Activated naive CD4-positive, alpha-beta T cell (primary cell): ENCODE measurements at places on chromosomes 5 and 9.

DNA sequence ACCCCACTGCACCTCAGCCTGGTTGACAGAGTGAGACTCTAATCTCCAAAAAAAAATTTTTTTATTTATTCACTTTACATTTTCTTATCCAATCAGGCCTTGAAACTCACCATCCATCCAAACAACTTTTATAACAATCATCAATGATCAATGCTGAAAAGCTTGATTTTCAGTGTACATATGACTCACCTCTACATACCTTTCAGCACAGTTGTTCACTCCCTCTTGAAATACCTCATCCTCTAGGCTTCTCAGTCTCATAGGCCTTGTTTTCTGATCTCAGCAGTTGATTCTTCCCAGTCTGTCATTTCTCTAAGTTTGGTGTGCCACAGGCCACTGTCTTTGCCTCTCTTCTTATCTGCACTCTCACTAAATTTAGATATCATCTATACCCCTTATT lies 36.2 kb downstream of the GRIN3A start:
- no peak for DNase-seq

GRCh38 chr5:170338933-170339779 lies 41.6 kb upstream of the LCP2 start:
- DNase-seq, result peak; percentile 18

DNA sequence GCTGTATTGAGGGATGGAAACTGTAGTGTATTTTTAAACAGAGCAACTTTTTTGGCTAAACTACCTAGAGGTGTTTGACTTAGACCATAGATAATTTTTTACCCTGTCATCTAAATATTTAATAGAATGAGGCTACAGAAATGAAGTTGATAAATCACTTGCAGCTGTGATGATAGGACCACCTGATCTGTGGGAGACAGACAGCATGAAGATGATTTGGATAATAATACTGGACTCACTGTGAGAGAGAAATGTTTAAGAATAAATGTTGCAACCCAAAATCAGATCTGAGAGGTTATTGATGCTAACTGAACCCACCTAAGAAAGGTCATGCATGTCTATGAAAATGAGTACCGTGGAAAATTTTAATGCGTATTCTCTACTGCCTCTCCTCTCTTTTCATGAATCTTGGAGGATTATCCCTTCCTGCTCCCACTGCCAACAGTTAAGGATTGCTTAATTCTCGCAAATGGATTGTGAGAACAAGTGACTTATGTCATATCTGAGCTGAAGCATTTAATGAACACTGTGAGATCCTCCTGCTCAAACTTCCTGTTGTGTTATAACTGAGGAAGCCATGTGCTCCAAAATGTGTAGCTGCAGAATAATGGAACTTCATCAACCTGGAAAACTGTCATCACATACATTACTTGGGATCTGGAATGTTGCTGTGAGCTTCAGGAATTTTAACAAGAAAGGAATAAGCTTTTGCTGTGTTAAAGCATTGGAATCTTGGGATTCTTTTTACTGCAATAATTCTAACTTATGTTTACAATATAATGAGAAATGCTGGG lies 617.9 kb upstream of the CDH18 start:
- no peak for DNase-seq

GRCh38 chr9:116448431-116448830 lies 238.7 kb upstream of the TRIM32 start:
- DNase-seq, result no peak

DNA sequence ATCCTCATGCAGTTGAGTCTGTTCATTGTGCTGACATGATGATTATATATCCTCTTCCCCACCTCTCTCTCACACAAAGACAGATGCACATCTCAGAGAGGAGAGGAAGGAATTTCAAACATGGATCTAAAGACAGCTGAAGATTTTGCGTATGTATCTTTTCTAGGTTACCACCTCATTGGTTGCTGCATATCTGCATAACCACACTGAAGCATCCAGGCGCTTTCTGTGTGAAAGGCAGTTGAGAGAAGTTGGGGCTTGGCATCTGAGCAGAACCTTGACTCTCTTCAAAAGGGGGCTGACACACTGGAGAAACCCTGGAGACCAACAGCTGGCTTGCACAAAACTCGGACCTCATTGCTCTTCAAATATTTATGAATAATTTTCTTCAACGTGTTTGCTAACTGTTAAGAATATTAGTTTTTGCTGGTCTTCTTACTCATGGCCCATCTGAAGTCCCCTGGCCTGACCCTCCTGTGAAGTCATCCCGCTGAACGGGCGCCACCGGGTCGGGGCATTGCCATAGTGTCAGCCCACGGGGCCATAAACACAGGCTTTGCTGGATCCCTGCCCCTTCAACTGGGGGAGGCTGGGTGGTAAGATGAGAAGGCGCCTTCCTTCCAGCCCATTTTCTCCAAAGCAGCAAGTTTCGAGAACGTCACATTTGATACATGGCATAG lies 593.2 kb upstream of the CLINT1 start:
- DNase-seq, result no peak

GRCh38 chr9:112005939-112006338 lies 109.3 kb downstream of the UGCG start:
- no peak for DNase-seq

DNA sequence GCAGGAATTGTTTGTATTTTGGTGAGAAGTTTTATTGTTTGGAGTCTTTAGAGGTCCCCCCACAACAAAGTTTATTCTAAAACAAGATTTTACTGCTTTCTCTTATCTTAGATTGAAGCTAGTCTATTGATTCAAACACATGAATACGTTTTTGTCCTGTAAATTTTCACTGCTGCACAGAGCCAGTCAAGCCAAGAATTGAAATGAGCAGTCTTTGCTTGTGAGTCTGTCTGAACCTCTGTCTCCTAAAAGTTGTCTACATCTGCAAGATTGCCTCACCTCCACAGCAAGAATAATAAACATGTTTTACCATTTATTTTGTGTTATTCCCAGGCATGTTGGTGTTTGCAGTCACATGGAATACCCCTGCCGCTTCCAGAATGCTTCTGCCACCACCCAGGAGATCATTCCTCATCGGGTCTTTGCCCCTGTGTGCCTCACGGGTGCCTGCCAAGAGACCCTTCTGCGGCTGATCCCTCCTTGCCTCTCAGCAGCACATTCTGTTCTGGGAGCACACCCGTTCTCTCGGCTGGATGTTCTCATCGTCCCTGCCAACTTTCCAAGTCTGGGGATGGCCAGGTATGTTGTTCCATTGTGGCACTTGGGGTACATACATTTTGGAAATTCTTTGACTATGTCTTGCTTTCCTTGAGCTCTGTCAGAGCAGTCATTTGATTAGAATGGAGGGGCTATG lies 74.1 kb downstream of the AOPEP start:
- DNase-seq, result no peak

DNA sequence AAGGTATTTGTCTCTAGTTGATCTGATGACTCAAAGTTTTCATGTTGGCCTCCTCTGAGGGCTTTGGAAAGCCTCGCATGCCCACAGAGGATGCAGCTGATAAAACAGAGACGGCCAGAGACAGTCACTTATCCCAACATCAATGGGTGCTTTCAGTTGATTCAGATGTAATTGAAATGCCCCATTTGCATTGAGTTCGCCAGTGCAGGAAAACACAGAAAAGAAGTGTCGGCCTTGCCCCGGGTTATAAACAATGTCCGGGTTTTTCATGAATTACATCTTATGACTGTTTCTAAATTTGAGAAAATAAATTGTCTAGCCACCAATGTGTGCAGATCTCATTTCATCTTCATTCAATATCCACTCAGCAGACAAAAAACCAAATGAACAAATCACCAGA lies 42.2 kb upstream of the ICE1 start:
- DNase-seq, result no peak

DNA sequence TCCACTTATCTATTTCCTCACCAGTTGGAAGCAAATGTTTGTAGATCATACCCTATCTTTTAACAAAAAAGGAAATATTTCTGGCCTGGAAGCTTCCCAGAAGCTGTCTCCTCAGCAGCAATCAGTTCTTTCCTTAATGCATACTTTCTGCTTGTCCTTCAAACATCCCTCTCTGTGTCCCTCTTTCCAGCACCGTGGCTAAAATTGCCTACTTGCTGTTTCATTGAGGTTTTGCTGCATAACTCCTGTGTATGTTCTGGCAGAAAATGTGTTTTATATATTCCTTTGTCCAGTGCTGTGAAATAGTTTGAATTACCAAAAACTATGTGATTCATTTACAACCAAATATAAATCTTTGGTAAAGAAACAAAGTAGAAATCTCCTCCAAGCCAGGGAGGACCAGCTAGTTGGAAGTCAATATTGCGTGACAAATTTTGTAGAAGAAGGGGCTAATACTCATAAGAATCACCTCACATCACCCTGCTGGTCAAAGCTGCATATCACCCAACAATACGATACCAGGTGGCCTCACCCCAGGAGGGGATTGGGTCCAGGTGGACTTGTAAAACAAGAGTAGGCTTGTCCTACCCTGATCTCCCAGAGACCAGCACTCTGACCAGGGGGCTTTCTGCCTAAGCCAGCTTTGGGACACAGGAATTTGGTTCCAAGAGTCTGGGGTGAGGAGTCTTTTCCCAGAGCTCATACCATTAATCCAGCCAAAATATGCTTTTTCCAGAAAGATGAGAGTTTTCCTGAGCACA lies 198.4 kb upstream of the SNX2 start:
- DNase-seq, result no peak

DNA sequence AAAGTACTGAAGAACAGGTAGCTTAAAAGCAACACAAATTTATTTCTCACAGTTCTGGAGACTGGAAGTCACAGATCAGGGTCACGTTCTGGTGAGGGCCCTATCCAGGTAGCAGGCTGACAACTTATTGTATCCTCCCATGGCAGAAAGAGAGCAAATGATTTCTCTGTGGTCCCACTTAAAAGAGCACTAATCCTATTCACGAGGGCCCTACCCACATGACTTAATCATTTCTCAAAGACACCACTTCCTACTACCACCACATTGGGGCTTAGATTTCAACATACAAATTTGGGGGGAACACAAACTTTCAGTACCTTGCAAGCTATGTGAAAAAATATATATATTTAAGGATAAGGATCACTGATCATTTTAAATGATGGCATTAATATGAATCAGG lies 75.8 kb upstream of the PPP1R2B start:
- DNase-seq, result no peak

GRCh38 chr5:84383816-84384603 lies 670 bp downstream of the EDIL3 start:
- DNase-seq, result no peak

DNA sequence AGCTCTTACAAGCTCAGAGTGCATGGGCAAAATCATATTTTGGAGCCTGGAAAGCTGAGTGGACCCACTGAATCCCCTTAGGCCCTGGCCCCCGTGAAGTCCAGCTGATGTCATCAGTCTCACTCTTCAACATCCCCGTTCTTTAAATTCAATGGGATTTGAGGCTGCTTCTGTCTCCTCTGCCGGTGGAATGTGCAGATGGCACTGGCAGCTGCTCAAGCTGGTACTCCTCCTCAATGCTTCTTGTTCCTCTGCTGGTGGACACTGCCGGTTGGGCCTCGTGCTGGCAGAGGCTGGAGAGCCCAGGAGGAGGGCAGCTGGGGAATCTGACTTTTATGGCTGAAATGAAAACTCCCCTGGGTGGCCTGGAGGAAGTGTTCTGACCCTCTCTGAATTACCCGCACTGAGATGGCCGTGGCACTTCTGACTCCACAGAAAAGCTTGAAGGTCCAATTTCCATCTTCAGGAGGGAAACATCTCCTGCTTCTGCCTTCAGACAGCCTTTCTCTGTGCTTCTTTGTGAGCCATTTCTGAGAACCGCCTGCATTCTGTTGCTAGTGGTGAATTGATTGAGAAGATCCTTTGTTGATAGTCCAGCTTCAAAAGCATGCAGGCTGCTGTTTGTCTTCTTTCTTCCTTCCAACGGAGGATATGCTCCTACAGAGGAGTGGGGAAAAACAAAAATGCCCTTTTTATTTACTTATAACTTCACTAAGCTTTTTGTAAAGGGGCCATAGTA lies 298.9 kb downstream of the TMEM38B start:
- no peak for DNase-seq

- DNase-seq, result no peak
Observed at GRCh38 chr5:141051521-141051866, 320 bp downstream of the PCDHB1 start.

- no peak for DNase-seq
Observed at GRCh38 chr9:35618854-35619799, 914 bp upstream of the CD72 start.

GRCh38 chr9:70020991-70021571 lies 22.6 kb upstream of the MAMDC2 start:
- no peak for DNase-seq

DNA sequence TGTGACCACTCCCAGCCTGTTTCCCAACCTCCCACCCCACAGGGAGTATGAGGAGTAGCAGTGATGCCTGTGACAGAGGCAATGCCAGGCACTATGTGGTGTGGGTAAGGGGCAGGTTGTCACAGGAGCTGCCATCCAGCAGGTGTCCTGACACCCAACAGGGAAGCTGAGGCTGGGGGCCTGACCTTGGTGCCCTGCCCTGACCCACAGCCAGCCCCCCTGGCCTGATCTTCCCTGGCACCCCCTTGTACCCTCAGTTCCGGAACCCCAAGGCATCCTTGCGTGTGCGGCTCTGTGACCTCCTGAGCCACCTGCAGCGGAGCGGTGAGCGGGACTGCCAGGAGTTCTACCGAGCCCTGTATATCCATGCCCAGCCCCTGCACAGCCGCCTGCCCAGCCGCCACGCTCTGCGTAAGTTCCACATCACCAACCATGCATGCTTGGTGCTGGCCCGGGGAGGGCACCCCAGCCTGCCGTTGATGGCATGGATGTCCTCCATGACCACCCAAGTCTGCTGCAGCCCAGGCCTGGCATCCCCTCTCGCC lies 14.4 kb downstream of the CARD19 start:
- no peak for DNase-seq

DNA sequence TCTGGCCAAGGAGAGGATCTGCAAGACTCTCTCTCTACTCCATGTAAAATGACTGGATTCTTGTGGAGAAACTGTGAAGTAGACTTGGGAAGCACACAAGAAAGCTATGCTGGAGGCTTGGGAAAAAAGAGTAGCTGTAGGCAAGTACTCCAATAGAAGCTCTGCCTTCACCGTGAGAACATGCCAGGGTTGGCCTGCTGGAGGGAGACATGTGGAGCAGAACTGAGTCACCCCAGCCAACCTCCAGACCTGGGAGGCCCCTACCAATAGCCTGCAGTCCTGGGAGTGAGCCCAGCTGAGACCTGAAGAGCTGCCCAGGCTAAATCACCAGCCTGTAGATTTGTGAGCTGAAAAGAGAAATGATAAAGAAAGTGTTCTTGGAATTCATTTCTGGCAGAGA lies 66.6 kb downstream of the DEPDC1B start:
- DNase-seq, result no peak

GRCh38 chr9:138072897-138073296 lies 195.3 kb downstream of the CACNA1B start:
- no peak for DNase-seq

DNA sequence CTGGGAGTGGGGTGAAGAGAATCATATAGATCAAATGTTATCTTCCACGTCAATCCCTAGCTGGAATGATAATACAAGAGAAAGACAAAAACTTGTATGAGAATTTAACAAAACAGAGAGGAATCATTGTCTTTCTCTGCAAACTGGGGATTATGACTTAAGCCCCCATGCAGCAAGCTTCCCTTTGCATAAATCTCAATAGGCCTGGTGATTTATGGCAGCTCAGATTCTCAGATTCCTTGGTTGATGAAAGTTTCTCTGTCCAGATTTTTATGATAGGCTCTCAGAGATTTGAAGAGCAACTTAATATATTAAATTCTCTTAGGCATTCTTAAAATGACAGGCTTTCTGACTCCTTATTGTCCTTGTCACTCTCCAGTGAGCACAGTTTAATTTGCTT lies 56.0 kb downstream of the RASGRF2 start:
- DNase-seq, result no peak
